ENCODE measurements at places on chromosomes 6 and 20. TPM values are rescaled to one million over a fixed set of nuclear protein-coding genes. Genes with fewer than 3 reads are reported as not detected.

DNA sequence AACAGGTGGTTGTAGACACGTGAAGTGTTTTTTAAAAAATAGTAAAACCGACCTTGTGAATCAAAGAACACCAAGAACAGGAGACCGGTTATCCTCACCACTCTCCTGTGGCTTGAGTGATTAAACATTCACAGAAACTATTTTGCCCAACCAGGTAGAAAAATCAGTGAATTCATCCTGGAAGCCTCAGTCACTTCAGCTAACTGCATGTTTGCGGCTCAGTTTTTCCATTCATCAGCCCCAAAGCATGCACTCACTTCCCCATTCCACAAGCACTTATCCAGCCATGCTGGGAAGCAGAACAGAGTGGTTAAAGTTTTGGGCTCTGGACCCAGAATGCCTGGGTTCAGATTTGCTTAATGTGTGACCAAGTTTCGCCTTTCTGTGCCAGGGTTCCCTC lies 2.4 kb downstream of the LRRN4 start:
- ATAC-seq, result no peak

MSH5 gene
- total RNA-seq, result 82.6 TPM

- no peak for ATAC-seq
Observed at GRCh38 chr6:51960419-51960818, 127.0 kb downstream of the PKHD1 start.

GRCh38 chr20:45301824-45302271 lies 4.8 kb upstream of the RBPJL start:
- ATAC-seq, result peak; percentile 76

GRCh38 chr6:37858363-37858762 lies 38.8 kb downstream of the ZFAND3 start:
- peak; percentile 87 for ATAC-seq

- ATAC-seq, result no peak
Observed at GRCh38 chr6:18861204-18861603, 474.1 kb downstream of the RNF144B start.

Data from activated T-helper 17 cell treated with anti-CD3 and anti-CD28 coated beads, Interleukin-2, amount 50 U/mL, for 72 hours (primary cell).